ENCODE measurements at places on chromosomes 5 and 9. TPM values are rescaled to one million over a fixed set of nuclear protein-coding genes. Genes with fewer than 3 reads are reported as not detected.

GRCh38 chr9:127005770-127006314 is 91.3 kb downstream of the RALGPS1 start:
- no peak for DNase-seq

GRCh38 chr5:30928956-30929355 is 264.5 kb upstream of the CDH6 start:
- no peak for DNase-seq

Gene ZNF483
- total RNA-seq, result 8.8 TPM

Gene SLCO6A1
- not detected for total RNA-seq

GRCh38 chr5:131281133-131281867 is 17.4 kb downstream of the CDC42SE2 start:
- DNase-seq, result no peak

- DNase-seq, result peak; percentile 81
These were observed 807 bp upstream of the PLGRKT start for GRCh38 chr9:5438301-5439162.

DNA sequence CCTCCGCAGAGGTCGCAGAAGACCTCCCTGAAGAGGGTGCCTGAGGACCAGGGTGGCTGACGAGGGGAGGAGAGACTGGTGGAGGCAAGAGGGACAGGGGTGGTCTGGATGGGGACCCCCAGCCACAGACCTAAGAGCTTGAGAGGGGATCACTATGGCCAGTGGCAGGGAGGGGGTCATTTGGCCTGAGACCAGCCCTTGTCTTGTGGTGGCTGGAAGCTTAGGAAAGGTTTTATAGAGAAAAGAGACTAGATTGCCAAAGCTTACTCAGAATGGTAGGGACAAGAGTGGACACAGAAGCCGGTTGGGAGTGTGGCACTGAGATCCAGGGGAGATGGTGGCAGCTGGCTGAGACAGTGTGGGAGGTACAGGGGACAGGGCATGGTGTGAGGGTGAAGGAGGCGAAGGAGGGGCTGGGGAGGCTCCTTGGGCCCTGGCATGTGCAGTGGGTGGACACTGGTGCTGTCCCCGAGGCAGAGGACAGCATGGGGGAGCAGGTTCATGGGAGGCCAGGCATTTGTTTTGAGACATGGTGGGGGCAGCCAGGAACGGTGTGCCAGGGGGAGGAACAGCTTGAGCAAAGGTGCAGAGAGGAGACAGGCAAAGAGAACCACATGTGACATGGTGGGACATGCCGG is 123.0 kb downstream of the C9orf50 start:
- DNase-seq, result no peak

DNA sequence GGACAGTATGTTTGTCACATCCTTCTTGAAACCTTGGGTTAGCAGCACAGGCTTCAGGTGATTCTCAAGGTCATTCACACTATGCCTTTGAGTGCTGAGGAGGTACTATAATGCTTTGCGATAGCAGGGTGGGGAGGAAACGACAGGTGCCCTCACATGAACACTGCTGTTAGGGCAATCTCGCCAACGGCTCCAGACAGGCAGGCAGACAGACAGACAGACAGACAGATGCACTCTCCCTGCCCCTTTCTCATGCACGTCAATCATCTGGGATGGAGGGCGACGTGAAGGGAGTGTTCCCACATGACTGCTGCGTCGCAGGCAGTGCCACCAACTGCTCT is 82.9 kb downstream of the RAPGEF1 start:
- DNase-seq, result no peak

GRCh38 chr9:121286973-121287741 is 19.2 kb downstream of the GSN start:
- DNase-seq, result peak; percentile 94

- DNase-seq, result no peak
These were observed 42.5 kb downstream of the FXN start for GRCh38 chr9:69078069-69078468.

DNA sequence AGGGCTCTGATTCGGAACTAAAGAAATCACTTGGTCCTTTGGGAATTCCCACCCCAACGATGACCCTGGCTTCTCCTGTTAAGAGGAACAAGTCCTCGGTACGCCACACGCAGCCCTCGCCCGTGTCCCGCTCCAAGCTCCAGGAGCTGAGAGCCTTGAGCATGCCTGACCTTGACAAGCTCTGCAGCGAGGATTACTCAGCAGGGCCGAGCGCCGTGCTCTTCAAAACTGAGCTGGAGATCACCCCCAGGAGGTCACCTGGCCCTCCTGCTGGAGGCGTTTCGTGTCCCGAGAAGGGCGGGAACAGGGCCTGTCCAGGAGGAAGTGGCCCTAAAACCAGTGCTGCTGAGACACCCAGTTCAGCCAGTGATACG is 83.4 kb downstream of the GOLPH3 start:
- no peak for DNase-seq

Gene PCDHA1
- not detected for total RNA-seq

DNA sequence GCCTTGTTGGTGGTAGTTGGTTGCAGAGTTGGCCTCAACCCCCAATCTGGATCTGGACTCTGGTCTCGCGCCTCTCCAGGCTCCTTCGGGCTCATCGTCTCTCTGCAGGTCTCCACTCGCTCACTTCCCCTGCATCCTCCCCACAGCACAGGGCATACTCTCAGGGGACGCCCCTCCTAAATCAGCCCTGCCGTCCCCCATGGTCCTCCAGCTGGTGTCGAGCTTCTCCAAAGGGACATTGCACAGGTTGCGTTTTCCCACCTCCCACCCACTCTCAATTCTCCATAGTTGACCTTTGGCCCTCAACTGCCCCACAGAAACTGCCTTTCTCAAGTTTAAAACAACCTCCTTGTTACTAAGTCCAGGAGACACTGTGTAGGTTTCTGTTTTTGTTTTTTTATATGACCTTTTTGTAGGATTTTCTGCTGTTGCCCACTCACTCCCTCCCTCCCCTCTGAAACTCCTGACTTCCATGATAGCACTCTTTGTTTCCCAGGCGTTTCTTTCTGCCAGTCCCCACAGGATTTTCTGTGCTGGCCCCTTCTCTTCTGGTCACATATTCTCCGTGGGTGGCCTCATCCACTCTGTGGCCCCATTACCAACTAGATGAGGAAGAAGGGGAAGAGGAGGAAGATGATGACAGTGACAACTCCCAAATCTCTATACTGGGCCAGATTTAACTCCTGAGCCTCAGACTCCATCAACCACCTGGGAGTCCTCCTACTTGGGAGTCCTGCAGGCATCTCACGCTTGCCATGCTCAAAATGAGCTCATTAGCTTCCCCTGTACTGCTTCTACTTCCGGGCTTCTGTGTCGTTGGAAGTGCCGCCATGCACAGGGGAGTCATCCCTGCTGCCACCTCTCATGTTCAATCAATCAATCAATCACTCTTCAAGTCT is 50.3 kb downstream of the ALG2 start:
- DNase-seq, result no peak

Gene MYOT
- total RNA-seq, result 12.3 TPM

GRCh38 chr5:160835376-160835775 is 16.6 kb downstream of the ATP10B start:
- DNase-seq, result no peak

DNA sequence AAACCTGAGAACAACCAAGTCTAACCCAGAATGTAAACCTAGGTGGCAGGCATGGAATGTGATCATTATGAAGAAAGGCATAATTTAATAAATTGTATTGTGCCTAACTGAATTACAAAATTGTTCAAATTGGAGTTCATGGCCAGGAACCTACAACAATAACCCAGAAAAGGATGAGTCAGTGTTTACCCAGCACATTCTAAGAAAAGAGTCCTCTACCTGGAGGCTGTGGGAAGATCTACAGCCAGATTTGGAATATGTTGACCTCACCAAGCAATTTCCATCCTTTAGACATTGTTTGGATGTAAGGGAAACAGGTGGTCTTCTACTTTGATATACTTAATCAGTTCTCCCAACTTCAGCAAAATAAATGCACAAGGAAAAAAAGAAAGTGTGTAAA is 152.2 kb downstream of the TMEM161B start:
- DNase-seq, result no peak

GRCh38 chr9:13457795-13458194 is 178.3 kb upstream of the MPDZ start:
- no peak for DNase-seq

Gene FOXD4L6
- total RNA-seq, result not detected

GRCh38 chr5:14958188-14958587 is 86.6 kb upstream of the ANKH start:
- no peak for DNase-seq

Gene DRD1
- total RNA-seq, result 0.29 TPM

DNA sequence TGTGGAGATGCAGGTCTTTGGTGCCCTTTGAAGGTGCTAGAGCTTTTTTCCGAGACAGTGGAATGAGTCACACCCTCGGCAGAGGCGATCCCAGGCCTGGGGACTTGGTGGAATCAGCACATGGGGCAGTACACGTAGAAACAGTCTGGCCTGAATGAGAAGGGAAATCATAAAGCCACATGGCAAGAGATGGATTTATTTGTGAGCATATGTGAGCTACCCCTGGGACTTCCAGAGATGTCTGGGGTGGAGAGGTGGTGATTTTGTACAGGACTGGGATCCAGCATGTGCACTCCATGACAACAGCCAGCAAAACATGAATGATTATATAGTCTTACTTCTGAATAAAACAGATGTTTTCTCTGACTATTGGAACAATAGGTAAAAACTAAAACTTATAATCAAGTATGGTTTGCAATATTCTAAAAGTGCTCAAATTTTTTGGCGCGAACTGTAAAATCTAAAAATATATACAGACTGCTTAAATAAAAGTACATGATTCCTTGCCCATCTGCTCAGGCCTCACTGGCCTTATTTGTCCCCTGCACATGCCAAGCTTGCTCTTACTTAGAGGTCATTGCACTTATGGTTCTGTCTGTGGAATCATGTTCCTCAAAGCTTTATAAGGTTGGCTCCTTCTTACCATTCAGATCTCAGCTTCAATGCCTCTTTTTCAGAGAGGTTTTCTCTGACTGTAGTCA is 54.7 kb upstream of the SMARCA2 start:
- DNase-seq, result no peak

- no peak for DNase-seq
These were observed 2.9 kb downstream of the FREM1 start for GRCh38 chr9:14907360-14907685.

Gene AGXT2
- not detected for total RNA-seq

Gene CHSY3
- 5.8 TPM for total RNA-seq

Gene FBXO4
- total RNA-seq, result 14.3 TPM

Gene NR5A1
- total RNA-seq, result 0.14 TPM

All from posterior vena cava (tissue), 2 donors.